ENCODE measurements at places on chromosomes 2 and 18.

GRCh38 chr2:195570329-195570728 lies 86.7 kb upstream of the SLC39A10 start:
- no peak for DNase-seq

GRCh38 chr2:25912851-25913695 lies 34.8 kb upstream of the ASXL2 start:
- DNase-seq = no peak

- no peak for DNase-seq
These were observed 34.3 kb upstream of the KCNG2 start for GRCh38 chr18:79763407-79763806.

DNA sequence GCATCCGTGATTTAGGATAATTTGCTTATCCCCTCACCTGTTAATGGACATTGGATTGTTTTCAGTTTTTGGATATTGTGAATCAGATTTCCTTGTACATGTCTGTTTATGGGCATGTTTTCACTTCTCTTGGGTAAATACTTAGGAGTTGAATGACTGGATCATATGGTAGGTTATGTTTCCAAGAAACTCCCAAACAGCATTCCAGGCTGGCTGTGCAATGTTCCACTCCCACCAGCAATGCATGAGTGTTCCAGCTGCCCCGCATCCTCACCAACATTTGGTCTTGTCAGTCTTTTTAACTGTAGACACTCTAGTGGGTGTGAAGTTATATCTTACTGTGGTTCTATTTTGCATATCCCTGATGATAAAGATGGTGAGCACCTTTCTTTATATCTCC lies 8.9 kb upstream of the LRRFIP1 start:
- DNase-seq = no peak

- DNase-seq = peak; percentile 12
These were observed 31.7 kb upstream of the EIF2AK3 start for GRCh38 chr2:88658881-88659537.

DNA sequence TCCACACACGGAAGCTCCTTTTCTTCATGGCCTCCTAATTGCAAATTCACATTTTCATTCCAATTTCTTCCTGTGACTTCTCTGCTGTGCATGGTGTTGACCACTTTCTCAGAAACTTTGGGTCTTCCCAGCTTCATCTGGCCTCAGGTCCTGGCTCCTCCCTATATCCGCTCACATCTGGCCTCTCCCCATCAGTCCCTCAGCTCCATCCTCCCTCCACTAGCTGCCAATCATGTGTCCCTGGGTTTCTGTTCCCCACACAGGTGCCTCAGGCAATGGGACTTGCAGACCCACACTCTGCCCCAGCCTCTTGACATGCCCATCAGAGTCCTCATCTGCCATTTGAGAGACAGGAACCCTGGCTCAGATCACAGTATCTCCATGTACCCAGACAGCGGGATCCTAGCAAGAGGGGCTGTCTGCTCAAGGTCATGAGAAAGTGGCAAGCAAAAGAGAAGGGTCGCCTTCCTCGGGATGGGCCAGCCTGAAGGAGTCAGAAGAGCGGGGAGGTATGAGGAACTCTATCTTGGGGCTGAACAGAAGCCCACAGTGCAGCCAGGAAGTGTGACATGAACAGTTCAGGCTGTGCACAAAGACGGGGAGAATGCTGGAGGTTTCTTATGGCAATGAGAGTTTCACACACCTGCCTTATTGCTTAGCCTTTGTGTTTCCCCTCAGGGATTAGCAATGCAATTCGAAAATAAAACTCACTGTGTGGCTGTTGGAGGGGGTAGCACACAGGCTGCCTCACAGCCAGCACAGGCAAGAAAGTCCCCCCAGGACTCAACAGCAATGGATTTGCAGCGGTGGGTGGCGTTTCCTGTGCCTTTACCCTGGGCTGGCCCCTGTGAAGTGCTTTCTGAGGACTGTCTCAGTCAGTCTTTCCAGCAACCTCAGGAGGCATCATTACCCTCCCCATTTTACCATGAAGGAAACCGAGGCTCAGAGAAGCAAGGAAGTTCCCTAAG lies 69.5 kb downstream of the COPS8 start:
- DNase-seq = no peak

- DNase-seq = peak; percentile 53
These were observed 311.2 kb downstream of the OSR1 start for GRCh38 chr2:19046986-19047780.

DNA sequence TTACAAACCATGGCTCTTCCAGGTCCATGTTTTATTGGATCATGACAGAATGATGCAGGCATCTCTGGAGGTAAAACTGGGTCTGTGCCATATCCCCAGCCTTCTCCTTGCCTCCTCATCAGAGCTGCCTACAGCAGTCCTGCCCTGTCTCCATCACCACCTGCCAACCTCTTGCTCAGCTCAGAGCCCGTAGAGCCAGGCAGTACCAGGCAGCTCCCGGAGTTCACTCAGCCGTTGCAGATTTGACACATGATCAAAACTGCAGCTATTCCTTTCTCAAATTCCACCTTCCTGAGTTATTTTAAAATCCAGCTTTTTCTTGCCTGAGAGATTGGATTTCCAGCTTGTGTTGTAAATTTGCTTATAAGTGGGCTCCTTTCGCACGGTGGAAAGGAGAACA lies 218.2 kb upstream of the CELF4 start:
- DNase-seq = peak; percentile 79

GRCh38 chr18:3356614-3357013 lies 93.4 kb upstream of the TGIF1 start:
- DNase-seq = no peak

GRCh38 chr2:241445426-241445825 lies 63.0 kb downstream of the STK25 start:
- no peak for DNase-seq

DNA sequence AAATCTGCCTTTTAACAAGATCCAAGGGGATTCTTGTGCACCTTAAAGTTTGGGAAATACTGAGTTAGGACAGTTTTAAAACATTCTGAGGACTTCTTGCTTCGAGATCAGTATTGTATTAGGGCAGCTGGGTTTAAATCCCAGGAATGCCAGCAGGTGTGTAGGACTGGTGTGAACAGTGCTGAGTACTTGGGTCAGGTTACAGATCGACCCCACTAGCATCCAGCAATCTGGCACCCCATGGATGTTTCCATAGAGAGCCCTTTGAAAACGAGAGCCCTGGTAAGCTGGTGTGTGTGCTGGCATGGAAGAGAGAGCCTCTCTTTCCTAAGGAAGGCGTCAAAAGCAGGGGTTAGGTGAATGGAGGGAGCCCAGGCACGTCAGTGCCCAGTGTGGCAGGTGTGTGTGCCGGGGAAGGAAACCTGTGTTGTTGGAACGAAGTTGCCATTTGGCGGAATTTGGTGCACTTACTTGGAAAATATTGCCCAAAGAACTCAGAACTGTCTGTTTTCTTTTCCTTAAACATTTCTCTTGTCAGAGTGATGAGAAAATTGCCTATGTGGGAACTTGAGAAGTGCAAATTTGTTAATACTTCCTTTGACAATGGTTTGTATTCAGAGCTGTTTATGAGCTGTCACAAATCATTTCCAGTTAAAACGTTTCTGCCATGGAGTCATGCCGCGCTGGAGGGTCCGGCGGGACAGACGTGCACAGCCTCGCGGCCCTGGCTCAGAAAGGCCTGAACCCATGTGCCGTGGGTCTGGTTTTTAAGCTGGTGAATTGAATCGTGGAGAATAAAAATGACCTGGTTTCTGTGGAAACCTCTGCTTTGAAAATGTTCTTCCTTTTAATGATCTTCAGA lies 38.1 kb downstream of the LDLRAD4 start:
- DNase-seq = no peak

DNA sequence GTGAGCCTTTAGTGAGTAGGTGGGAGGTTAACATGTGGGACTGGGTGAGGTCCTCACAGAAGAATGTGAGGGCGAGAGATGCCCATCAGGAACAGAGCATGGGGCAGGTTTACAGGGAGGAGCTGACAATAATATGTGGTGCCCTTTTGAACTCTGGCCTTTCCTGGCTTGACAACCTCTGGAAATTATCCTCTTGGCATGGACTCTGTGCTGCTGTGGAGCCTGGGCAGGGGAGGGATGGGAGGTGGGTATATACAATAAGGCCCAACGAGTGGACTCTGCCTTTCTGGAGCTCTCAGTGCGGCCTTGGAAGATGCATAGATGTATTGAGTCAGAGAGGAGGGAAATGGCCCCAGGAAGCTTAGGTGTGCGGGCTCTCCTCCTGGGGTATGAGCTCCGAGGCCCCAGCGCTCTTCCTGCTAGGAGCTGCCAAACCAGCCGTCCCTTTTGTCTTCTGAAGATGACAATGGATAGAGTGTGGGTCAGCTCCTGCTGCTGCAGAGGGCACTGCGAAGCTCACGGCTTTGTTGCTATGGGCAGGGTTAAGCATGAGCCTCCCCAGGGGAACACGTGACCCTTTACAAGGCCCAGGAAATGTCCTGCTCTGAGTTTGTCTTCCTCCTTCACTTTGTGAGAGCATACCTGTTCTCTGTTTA lies 8.7 kb upstream of the PSD4 start:
- no peak for DNase-seq

- DNase-seq = no peak
These were observed 53.5 kb upstream of the ASPRV1 start for GRCh38 chr2:70014959-70015358.

- no peak for DNase-seq
These were observed 172.7 kb upstream of the TRIB2 start for GRCh38 chr2:12543978-12544558.
